ENCODE measurements at places on chromosomes 1 and 21. TPM values are rescaled to one million over a fixed set of nuclear protein-coding genes. Genes with fewer than 3 reads are reported as not detected.

GRCh38 chr1:92494485-92495141 is 7.9 kb upstream of the GFI1 start:
- DNase-seq: no peak

Gene AUNIP
- 12.1 TPM for total RNA-seq

DNA sequence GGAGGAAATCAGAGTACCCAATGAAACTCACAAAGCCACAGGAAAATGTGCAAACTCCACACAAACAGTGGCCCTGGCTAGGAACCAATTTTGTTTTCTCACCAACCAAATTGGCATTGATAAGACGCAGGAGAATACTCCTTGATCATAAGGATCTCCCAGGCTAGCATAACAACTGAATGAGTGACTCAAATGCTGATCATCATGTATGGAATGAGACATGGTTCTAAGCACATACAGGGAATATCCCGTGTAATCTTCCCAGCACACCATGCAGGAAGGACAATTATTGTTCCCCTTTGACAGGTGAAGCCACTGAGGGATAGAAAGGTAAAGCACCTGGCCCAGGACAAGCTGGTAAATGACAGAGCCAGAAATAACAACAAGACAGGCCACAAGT is 180.0 kb upstream of the DUSP10 start:
- no peak for DNase-seq

Gene SPRR1A
- not detected for total RNA-seq

DNA sequence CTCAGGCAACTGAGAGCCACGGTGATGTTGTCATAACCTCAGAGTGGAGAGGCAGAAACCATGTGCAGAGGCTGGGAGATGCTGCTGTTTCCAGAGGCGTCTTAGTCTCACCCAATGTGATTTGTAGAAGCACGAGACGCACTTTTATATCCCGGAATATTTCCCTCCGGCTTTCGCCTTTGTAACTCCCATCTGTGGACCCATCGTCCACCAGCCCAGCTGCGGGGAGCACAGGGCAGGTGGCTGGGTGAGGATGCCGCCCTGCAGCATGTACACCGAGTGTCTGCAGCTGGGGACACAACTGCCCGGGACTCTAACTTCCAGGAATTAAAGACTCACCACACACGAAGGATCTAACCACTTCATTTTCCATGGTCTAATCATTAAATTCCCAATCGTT is 43.5 kb downstream of the UBASH3A start:
- DNase-seq: no peak

DNA sequence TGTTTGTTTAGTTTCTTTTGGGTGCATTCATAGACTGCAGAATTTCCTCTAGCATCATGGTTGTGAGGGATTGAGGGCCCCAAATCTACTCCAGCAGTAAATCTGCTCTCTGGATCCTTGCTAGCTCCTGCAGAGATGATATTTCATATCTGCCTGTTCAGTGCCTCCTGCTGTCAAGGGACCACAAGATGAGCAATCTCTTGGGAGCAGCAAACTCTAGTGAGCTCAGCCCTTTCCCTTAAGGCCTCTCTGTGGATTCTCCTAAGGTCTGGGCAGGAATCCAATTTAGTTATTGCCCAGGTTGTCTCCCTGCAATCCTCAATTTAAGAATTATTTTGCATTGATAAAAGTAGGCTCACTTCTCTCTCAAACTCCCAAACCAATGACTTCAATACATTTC is 76.9 kb downstream of the RGS18 start:
- DNase-seq: no peak

DNA sequence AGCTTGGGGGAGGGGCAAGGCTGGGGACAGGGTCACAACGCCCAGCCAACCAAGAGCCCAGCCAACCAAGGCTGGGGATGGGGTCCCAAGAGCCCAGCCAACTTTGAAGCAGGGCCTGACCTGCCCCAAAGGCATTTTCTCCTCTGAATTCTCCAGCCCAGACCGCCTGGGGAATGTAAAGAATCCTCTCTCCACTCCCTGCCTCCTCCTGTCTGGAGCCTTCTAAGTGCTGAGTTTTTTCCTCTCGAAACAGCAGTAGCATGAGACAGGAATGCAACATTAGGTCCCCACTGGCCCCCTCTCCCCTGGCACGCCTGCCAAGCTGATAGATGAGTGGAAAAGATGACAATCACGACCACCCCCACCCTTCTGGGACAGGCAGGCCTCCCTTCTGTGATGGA is 17.0 kb downstream of the C1orf198 start:
- DNase-seq: no peak

GRCh38 chr1:204316164-204316563 is 43.6 kb downstream of the PLEKHA6 start:
- no peak for DNase-seq

DNA sequence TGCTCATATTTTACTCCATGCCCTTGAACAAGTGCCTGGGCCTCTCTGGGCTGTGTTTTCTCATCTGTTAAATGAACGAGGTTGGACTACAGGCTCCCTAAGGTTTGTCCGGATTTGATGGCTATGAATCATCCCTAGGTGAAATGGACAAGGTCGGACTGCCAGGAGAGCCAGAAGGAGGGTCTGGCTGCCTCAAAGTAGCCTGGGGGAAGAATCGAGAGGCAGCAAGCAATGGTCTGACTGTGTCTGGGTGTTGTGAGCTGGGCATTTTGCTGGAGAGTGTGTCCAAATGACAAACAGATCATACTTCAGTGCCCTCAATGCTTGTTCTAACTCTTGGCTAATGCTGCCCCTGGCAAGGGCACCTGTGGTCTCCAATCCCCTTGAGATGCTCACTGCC is 730.9 kb downstream of the PTPRU start:
- DNase-seq: no peak

DNA sequence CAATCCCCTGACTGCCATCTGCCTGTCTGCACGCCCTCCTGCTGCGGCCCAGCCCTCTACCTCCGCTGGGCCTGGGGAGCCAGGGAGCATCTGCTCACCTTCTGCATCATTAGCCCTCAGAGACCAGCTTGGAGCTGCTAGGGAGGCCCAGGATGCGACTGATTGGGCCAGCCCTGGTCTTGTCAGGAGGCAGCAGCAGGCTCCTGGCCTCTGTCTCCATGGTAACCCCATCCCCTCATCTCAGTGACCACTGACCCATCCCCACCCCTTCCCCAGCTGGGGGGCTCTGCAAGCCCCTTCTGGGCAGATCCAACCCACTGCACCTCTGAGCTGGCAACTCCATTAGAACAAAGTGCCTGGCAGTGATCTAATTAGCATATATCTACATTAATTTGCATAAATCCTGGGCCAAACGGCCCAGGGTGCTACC is 37.7 kb downstream of the NKAIN1 start:
- no peak for DNase-seq

Gene CHTOP
- total RNA-seq: 94.3 TPM

- no peak for DNase-seq
Observed at GRCh38 chr1:19735440-19736127, 64.1 kb downstream of the TMCO4 start.

- DNase-seq: no peak
Observed at GRCh38 chr1:60990714-60991090, 91.7 kb upstream of the NFIA start.

DNA sequence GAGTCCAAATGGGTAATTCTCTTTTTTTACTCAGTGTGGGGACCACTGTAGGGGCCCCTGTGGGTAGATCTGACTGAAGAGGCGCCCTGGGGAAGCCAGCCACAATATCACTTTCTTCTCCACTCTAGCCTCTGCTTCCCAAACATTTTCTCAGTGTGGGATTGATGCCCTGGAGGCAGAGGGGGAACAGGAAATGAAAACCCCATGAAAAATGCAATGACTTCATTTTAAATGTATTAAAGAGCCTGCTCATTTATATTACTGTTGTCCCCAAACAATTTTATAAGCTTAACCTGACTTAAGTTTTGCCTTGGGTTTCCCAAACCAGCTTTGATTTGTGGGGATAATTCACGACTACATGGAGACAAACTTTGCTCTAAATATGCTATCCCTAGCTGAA is 181.9 kb downstream of the C1orf94 start:
- no peak for DNase-seq

- no peak for DNase-seq
Observed at GRCh38 chr1:2875707-2876561, 74.4 kb upstream of the TTC34 start.

- no peak for DNase-seq
Observed at GRCh38 chr1:18676332-18676781, 45.7 kb downstream of the PAX7 start.

Gene LCE3E
- not detected for total RNA-seq

- no peak for DNase-seq
Observed at GRCh38 chr21:44019568-44019958, 7.5 kb downstream of the TRAPPC10 start.

GRCh38 chr1:147791876-147792275 is 31.5 kb upstream of the GJA5 start:
- DNase-seq: no peak

GRCh38 chr21:37607081-37607480 is 240.5 kb downstream of the DYRK1A start:
- DNase-seq: no peak

Gene TAL1
- total RNA-seq: not detected

GRCh38 chr1:33349778-33350610 is 29.1 kb upstream of the A3GALT2 start:
- DNase-seq: peak; percentile 84

Gene LHX8
- not detected for total RNA-seq

DNA sequence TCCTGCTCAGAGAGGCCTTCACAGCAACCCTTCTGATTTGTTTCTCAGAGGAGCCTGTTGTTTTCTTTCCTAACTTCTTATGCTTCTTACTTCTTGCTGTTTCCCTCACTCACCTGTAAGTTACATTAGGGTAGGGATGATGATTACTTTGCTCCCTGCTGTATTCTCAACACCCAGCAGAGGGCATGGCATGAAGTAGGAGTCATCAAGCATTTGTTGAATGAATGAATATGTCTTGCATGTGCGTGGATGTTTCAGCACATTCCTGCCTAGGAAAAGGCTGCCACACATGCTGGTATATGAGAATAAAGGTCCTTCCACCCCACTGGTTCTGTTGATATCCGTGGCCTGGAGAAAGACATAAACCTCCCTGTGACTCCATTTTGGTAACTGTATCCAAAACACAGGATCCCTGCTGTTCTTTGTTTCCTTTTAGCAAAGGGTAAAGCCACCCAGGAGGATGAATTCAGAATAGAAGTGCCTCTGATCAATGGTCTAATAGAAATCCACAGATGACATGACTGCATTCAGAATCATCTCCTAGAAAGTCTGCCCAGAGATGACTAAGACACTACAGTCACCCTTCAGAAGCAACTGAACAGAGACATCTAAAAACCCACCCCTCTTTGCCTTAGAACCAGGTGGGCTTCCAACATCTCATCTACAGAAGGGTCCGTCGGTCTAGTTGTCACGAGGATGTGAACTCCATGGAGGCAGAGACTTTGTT is 168.8 kb downstream of the ZSCAN20 start:
- DNase-seq: no peak

GRCh38 chr1:26025517-26025916 is 3.9 kb downstream of the EXTL1 start:
- no peak for DNase-seq

DNA sequence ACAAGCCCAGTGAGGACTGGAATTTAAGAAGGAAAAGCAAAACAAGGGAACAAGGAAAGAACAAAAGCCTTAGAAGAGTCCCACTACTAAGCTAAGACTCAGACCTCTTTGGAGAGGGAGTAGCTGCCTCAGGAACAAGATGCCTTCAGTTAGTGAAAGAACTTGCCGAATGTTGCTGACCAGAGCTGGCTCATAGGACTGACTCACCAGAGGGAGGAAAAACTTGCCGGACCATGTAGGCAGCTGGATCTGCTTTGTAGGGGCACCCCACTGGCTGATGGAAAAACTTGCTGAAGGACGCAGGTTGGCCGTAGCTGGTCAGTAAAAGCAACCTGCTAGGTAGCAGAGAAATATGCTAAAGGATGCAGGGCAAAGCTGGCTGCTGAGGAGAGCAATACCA is 15.3 kb upstream of the ZSWIM5 start:
- no peak for DNase-seq
